ENCODE measurements at places on chromosomes 2 and 18.

- DNase-seq, result no peak
Observed at GRCh38 chr2:133532919-133533318, 35.3 kb downstream of the NCKAP5 start.

DNA sequence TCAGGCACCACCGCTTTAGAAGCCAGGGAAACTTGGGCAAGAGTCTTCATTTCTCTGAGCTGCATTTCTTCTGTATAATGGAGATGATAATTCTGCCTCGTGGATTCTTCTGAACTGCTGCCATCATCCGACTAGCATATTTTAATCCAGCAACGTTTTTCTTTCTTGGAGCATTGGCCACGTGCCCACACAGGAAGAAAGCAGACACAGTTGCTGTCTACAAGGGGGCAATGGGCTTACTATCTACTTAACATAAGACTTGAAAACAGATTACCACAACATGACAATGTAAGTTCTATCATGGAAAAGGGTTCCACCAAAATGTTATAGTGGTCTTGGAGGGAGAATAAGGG, 176.5 kb downstream of the FAM210A start:
- DNase-seq, result no peak

DNA sequence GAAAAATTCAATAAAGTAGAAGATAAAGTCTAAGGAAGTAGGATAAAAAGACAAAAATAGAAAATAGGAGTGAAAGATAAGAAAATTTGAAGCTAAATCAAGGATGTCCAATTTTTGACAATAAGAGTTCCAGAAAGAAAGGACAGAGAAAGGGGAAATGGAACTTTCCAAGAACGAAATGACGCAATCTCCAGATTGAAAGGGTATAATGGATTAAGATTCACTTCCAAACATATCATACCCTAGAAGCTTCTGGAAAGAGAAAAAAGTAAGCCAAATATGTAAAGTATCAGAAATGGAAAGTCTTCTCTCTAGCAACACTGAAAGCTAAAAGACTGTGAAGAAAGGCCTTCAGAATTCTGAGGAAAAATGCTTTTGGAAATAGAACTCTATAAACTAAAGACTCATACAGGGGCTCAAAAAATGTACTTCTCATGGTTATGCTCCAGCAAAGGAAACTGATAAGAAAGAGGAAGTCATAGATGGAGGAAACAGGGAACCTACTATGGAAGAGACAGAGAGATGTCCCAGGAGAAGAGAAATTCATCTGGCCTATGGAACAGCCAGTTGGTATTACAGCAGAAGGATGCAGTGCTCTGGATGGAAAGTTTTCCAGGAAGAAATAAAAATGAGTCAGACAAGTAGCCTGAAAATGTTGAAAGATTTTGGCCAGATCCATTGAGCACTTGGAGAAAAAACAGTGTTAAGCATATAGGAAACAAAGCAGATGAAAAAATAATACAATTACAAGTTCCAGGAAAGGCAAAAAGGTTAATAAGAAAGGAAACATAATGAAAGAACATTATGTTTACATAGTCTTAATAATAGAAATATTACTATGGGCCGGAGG, 20.1 kb downstream of the CASP8 start:
- no peak for DNase-seq

GRCh38 chr2:45343251-45344017, 267.6 kb downstream of the SRBD1 start:
- DNase-seq, result no peak

DNA sequence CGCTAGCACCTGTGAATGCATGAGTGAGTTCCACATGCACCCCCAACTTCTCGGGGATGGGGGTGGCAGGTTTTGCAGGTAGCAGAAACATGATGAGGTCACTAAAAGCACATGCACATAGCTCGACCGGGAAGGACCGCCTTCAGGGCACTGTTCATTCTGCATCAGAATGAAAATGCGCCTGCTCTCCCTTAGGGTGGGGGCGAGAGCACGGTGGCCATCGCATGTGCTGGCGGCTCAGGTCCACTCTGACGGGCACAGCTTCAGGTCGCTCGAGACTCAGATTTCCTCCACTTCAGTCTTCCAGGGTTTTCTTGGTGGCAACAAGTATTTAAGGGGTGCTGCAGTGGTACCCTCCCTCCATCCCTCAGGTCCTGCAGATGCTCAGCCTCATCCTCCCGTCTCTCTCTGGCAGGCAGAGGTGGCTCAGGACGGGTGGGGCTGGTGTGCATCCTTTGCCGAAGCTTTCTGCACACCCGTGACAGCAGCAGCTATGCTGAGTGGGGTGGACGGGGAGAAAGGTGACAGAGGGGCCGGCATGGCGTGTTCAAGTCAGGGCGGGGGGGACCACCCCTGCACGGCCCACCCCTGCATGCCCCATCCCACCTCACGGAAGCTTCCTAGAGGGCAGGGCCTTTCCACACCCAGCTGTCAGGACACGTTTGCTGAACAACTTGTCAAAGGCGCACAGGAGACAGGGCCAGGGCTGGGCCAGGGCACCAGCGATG, 14.8 kb downstream of the KCNIP3 start:
- no peak for DNase-seq

- DNase-seq, result no peak
Observed at GRCh38 chr2:6810961-6811360, 54.7 kb downstream of the CMPK2 start.

- DNase-seq, result no peak
Observed at GRCh38 chr18:39435209-39435608, 1869.6 kb upstream of the CELF4 start.

DNA sequence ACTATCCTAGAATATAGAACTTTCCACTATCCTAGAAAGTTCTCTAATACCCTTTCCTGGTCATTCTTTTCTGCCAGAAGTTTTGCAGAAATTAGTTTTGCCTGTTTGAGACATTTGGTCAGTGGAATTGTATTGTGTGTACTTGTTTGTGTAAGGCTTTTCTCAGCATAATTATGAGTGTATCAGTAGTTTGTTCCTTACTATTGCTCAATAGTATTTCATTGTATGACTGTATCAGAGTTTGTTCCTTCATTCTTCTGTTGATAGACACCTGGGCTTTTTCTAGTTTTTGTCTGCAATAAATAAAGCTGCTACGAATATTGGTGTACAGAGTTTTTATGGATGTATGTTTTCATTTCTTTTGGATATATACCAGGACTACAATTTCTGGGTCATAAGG, 27.2 kb downstream of the CCDC138 start:
- DNase-seq, result no peak

- no peak for DNase-seq
Observed at GRCh38 chr2:220556658-220557057, 929.2 kb downstream of the SLC4A3 start.

- DNase-seq, result no peak
Observed at GRCh38 chr18:46754661-46755292, 2.1 kb downstream of the ST8SIA5 start.

DNA sequence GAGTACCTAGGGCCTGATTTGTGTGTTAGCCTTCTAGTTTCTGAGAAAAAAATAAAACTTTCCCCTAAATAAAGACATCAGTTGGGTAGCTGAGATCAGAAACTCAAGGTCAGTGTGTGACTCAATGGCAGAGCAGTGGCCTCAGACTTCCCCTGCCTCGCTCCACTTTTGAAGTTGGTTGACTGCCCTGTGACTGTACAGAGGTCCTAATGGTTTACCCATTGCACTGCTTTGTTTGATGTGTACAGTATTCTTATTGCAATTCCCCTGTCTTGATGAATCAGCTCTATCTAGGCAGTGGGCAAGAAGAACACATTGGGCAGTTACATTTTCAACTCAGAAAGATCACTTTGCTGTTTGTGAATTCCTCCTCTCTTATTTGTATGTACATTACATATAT, 315.7 kb downstream of the KCNS3 start:
- DNase-seq, result no peak

DNA sequence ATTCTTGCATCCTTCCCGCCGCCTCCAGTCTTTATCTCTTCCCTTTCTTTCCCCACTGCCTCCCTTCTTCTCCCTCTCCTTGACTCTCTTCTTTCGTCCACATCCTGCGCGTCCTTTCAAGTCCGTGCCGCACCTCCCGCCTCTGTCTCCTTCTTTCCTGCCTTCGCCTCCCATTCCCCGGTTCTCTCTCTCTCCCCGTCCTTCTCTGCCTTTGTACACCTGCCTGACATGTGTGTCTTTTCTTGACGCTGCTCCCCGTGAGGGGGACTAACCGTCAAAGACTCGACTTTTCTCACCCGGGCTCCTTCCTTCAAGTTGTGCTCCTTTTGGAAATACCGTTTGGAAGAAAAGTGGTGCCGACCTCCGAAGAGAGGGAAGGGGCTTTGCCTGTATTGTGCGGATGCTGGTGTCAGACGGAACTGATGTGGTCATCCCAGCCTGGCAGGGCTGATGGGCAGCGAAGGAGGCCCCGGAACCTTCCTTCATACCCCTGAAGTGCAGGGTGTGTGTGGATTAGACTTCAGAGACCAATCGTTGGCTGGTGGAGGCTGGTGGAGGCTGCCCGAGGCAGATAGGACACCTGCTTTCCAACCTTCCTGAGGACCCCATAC, 879 bp downstream of the TMEM178A start:
- no peak for DNase-seq

DNA sequence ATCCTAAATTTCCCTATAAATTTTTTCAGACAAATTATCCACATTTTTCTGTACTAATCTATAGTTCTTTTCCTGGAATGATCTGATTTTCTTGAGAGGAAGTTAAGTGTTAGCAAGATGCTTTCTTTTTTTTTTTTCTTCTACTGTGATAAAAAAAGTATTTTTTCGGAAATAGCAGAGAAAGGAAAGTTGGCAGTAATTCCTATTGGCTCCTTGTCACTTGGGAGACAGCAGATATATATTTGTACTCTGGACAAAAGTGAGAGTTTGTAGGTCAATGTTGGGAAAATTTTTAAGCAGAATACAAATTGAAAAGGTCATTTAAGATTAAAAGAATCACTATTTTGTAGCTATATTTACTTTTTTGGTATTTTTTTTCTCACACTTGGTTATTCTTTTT, 635.7 kb upstream of the NRXN1 start:
- no peak for DNase-seq

DNA sequence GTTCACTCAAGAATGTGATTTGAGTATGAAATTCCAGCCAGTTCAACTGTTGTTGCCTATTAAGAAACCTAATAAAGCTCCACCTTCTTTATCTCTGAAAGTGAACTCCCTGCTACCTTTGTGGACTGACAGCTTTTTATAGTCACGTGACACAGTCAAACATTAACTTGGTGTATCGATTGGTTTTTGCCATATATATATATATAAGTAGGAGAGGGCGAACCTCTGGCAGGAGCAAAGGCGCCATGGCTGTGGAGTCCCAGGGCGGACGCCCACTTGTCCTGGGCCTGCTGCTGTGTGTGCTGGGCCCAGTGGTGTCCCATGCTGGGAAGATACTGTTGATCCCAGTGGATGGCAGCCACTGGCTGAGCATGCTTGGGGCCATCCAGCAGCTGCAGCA, at the start of gene UGT1A1:
Gene UGT1A1, plus strand, starts transcription at position 228 of the 400 bp plus-strand sequence. Its CDS starts 18 bp downstream, at position 246.
- DNase-seq, result no peak

- no peak for DNase-seq
Observed at GRCh38 chr2:3848776-3849175, 145.4 kb downstream of the DCDC2C start.

DNA sequence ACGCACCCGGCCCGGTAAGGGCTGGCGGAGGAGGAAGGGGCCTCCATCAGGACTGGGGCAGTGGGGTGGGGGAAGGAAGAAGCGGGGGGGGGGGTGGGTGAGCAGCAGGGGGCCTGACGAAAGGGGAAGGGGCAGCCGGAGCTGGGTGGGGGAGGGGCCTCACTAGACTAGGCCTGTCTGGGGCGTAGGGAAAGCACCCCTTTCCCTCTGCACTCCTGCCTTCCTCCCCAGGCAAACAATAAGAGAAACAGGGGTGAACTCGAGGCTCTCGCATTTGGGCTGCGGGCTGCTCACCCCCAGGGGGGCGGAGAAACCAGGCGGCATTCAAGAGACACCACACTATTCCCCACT, 82.7 kb upstream of the POMC start:
- DNase-seq, result no peak

- no peak for DNase-seq
Observed at GRCh38 chr18:48719974-48720654, 181.3 kb downstream of the CTIF start.

DNA sequence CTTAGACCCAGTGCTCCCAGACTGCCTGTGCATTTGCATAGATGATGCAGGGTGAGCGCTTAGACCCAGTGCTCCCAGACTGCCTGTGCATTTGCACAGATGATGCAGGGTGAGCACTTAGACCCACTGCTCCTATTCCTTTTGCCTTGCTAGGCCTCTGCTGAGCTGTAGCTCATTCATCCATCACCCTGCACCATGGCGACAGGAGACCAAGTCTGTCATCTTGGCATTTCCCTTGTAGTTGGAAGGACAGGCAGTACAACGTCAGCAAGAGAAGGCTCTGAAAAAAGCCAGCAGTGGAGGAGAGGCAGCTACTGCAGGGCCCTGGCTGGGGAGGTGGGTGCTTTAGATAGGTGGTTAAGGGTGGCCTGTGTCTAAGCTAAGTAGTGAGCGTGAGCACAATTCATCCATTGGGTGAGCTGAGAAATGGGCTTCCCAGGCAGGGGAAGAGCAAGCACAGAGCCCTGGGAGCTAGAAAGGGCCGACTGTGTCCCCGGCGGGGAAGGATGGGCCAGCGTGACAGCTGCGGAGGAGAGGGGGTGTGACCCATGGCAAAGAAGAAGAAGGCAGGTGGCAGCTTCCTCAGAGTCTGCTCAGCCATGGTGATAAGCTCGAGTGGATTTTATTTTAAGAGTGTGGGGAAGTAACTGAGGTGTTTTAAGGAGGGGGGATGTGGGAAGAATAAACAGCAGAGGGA, 108.8 kb downstream of the LPIN1 start:
- no peak for DNase-seq

DNA sequence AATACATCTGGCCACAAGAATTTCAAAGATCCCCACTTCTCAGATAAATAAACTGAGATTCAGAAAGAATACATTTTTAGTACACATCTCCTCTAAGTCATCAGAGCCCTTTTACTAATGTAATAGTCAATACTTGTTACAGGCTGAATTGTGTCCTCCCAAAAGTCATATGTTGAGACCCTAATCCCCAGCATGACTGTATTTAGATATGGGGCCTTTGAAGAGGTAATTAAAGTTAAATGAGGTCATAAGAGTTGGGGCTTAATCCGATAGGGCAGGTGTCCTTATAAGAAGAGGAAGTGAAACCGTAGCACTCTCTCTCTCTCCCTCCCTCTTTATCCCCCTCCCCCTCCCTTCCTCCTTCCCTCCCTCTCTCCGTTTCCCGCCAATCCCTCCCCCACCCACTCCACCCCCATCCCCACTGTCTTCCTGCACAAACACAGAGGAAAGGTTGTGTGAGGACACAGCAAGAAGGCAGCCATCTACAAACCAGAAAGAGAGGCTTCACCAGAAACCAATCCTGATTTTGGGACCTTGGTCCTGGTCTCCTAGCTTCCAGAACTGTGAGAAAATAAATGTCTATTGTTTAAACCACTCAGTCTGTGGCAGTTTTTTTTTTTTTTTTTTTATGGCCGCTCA, 66.6 kb upstream of the ZNF397 start:
- no peak for DNase-seq

DNA sequence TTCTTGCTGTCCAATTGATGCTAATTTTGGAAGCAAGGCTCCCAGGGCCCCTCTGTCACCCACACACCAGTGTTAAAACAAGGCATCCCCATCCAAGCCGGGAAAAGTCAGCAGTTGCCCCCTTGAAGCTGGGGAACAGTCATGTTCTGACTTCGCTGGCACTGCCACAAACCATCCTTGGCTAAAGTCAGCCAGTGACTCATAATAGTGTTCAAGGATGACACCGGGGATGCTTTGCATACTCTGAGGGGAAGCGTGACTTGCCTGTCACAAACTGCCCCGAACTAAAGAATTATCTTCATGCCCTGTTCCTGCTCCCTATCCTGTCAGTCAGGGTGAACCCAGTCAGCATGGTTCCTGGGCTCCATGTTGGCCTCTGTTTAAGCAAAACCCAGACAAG, 37.0 kb downstream of the TGFA start:
- DNase-seq, result peak; percentile 90

- DNase-seq, result no peak
Observed at GRCh38 chr2:58638256-58638805, 397.2 kb upstream of the FANCL start.

Data from inflammatory macrophage treated with lipopolysaccharide for 1 hour (primary cell).